ENCODE measurements at places on chromosomes 12 and 14. TPM values are rescaled to one million over a fixed set of nuclear protein-coding genes. Genes with fewer than 3 reads are reported as not detected.

The STAC3 gene
- 2.8 TPM for total RNA-seq

The WNK1 gene
- total RNA-seq, result 65.3 TPM

The ANAPC7 gene
- 40.0 TPM for total RNA-seq

The RPAP3 gene
- 25.6 TPM for total RNA-seq

The SPTB gene
- total RNA-seq, result 5.4 TPM

The ANHX gene
- total RNA-seq, result 0.28 TPM

DNA sequence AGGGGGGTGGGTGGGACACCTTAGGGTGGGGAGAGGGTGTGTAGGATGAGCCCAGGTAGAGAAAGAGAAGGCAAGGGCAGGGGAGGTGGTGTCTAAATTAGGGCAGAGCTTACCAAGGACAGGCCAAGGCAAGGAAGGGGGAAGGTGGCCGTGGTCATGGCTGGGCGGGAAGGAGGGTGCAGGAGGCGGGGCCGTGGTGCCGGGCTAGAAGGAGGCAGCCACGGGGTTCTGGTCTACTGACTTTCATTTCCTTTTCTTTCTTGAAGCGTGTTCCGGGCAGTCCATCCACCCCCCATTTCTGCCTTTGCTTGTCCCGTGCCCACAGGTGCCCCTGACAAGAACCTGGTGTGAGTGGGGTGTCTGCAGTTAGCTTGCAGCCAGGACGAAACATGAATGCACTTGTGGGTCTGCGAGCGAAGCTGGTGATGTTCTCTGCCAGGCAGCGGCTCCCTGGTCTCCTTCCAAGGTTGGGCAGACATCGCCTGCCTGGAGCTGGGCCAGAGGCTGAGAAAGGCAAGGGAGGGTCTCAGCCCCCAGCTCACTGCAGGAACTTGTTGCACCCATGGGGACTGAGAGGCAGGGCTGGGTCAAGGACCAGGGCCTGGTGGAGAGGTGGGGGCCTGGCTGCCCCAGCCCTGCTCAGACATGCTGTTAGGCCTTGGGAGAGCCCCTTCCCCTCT is 58.2 kb downstream of the KIF26A start:
- DNase-seq, result no peak

- DNase-seq, result no peak
These were observed 11.6 kb downstream of the RMST start for GRCh38 chr12:97474161-97474560.

The PLCZ1 gene
- total RNA-seq, result not detected

DNA sequence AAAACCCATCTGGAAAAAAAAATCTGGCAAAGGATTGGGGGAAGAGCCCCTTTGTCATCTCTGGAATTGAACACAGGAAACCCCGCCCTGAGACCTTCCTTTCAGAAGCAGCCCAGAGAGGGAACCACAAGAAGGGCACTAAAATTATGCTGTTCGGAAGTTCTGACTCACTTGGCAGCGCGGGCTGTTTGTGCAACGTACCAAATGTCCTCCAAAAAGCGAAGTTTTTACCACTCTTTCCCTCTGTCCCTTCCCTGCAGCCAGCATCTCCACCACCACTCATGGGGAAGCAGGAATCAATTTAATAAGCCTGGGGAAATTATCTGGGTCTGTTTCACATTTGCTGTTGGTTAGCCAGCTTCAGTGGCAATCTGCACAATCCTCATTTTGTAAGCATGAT is 3.2 kb upstream of the SYNE3 start:
- peak; percentile 74 for DNase-seq

- no peak for DNase-seq
These were observed 26.0 kb upstream of the RXYLT1 start for GRCh38 chr12:63753743-63754142.

- no peak for DNase-seq
These were observed 22.8 kb downstream of the COX8C start for GRCh38 chr14:93369713-93370266.

- DNase-seq, result no peak
These were observed 226.7 kb upstream of the NAV3 start for GRCh38 chr12:77603946-77604345.

Measured in uterus (tissue), 4 donors.